AG04449 (cell line): ENCODE measurements at places on chromosomes 12 and 14.

- no peak for DNase-seq
These were observed 13.8 kb downstream of the PLD4 start for GRCh38 chr14:104938436-104938835.

- DNase-seq, result no peak
These were observed 18.9 kb downstream of the PPP1R13B start for GRCh38 chr14:103828315-103828967.

- peak; percentile 52 for DNase-seq
These were observed 3.7 kb upstream of the NECAP1 start for GRCh38 chr12:8078398-8078797.

DNA sequence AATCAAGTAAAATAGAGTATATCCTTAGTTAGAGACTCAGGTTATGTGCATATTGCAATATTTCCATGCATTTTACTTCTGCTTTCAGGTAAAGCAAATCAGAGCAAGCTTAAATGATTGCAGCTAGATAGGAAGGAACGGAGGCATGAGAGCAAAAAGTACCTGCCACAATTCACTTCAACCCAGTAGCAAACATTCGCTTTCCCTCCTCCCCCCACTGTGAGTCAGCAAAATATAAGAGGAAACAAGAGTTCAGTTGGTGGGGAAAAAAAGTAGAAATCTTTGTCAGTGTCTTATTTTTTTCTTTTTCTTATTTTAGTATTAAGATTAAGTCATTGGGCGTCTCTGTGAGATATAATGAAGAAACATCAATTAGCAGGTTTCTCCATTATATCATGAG, 475.4 kb downstream of the NPAS3 start:
- no peak for DNase-seq

DNA sequence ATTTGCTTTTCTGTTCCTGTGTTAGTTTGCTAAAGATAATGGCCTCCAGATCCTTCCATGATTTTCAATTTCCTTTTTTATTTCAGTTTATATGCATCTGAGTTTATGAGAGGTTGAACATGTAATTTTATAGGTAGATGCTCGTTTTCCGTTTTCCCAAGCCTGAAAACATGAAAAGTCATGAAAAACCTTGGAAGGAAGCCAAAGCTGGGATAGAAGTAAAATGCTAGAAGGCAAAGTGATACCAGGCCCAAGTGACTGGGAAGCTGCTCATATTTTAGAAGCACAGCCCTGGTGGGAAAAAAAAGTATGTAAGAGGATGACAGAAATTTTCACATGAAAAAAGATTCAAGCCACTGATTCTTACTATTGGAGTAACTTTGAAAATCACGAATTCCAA, 290.8 kb downstream of the PRKD1 start:
- DNase-seq, result no peak

DNA sequence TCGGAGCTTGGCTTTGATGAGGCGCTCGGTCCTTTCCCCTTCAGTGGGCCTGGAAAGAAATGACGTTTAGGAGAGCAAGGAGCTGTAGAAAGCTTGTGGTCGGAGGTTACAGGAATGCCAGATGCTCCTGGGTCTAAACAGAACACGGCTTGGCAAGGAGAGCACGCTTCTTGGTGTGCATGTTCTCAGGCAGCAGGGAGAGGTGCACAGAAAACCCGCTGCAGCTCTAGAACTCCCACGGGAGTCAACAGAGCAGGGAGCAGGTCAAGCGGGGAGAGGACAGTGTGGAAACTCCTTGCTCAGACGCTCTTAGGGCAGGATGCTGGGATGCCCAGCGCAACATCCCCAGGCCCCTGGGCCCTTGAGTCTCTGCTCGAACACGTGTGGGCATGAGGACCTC, 51.0 kb downstream of the SSH1 start:
- no peak for DNase-seq

DNA sequence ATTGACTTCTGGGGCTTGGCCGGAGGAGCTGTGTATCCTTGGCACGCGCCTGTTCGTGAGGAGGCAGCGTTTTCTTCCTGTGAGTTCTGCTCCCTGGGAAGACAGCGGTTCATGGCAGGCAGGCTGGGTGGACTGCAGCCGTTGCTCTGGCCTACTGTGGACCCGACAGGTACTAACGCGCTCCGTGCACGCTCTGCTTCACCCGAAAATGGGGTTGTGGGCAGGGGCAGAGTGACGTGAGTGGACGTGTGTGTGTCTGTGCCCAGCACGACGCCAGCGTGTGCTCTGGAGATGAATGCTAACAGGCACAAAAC, 179.1 kb downstream of the KIF26A start:
- no peak for DNase-seq

- DNase-seq, result no peak
These were observed 35.3 kb upstream of the PPP1R13B start for GRCh38 chr14:103882503-103883262.

DNA sequence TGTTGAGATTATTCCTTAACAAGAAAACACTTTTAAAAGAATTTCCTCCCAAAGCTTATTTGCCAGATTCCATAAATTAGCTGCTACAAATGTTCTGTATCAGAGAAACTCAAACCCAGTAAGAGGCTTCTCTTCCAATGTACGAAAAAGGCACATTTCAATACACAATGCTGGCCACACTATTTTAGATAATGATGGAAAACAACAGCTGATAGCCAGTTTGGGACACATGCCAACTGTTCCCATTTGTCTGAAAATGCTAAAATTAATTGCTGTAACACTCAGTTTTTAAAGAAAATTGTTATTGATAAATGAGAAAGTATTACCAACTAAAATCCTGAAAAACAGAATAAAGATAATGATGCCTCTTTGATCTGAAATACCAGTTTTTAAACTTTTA, 4.4 kb downstream of the CFL2 start:
- no peak for DNase-seq

DNA sequence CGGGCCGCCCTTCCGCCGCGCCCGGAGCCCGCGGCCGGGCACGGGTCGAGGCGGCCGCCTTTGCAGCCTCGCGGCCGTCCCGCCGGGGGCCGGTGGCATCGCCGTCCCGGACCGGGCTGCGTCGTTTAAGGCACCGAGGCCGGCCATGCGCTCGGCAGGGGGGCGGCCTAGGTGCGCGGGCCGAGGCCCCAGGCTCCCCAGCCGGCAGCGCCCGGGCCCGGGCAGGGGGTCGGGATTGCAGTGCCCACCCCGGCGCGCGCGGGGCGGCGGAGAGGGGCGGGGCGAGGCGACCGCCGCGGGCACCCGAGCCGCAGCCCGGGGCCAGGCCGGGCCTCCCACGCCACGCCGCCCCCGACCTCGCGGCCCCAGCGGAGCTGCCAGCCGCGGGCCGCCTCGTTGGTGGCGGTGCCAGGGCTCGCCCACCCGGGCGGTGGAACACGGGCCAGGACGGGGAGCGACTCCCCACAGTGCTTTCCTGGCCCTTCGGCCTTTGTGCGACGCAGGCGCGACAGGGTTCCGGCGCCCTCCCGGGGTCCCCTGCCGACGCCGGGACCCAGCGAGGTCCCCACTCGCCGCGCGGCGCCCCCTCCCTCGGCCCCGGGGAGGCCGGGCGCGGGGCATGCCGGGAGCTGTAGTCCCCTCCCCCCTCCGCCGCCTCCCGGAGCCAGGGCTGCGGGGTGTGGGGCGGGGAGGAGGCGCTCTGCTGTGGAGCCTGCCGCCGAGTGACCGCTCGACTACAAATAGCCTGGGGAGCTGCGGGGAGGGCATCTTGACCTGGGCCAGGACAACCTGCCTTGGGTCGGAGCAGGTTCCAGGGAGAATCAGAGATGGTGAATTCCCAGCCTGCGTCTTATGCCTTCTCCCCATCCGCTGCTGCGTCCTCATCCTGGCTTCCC, 769 bp downstream of the FKBP4 start:
- DNase-seq, result no peak

DNA sequence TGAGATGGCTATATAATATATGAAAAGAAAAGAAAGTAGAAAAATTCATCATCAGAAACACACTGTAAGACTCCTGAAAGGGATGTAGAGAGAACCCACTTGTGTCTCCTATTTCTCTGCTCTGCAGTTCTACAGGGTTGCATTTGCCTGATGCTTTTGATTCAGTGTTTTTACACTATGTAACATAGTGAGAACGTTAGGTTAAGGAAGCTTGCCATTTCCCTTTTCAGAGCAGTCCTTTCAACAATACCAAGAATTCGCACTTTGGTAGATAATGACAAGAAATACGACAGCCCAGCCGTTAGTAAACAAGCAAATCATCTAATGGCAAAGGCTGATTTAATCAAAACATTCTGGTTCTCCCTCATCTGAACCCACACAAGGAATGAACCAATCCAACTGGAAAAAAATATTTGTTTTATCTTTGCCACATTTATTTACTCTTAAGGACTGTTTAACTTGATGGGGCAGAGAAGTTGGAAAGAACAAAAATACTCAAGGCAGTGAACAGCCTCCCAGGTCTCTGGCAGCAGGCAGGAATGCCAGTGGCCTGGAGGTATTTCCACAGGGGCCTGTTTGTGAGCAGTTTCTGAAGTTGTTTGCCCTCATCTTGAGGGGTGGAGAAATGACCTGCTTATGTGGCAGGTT, 30.8 kb upstream of the SOCS2 start:
- DNase-seq, result no peak

DNA sequence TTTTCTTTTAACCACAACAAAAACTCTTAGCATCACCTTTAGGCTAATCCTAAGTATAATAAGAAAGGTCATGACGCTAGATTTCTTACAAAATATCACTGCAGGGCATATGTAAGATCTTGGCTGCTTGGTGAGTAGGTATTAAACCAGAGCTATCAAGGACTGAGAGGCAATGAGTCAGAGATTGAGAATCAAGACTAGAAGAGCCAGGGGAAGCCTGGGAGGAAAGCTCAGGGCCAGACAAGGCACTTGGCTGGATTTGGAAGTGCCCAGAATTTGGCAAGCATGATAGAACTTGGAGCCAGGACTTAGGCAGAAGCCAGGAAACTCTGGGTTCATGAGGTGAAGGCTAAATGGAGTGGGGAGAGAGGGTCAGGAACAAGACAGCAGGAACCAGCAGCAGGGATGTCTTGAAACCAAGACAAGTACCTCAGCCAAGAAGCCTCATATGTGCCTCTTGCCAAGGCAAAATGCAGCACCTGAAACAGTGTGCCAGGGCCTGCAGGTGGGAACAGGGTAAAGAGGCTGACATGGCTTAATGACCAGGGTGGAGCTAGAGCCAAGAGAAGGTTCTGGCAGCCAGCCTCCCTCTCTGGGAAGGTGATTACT, 49.9 kb downstream of the PTHLH start:
- peak; percentile 36 for DNase-seq

GRCh38 chr12:49584591-49584990, 16.6 kb upstream of the MCRS1 start:
- no peak for DNase-seq

DNA sequence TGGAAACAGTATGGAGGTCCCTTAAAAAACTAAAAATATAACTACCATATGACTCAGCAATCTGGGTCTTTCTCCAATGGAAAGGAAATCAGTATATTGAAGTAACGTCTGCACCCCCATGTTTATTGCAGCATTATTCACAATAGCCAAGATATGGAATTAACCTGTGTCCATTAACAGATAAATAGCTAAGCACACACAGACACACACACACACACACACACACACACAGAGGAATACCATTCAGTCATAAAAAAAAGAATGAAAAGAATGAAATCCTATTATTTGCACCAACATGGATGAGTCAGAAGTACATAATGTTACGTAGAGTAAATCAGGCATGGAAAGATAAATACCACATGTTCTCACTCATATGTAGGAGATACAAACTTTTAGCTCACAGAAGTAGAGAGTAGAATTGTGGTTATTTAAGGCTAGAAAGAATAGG, 4.7 kb downstream of the KLRK1 start:
- peak; percentile 54 for DNase-seq

DNA sequence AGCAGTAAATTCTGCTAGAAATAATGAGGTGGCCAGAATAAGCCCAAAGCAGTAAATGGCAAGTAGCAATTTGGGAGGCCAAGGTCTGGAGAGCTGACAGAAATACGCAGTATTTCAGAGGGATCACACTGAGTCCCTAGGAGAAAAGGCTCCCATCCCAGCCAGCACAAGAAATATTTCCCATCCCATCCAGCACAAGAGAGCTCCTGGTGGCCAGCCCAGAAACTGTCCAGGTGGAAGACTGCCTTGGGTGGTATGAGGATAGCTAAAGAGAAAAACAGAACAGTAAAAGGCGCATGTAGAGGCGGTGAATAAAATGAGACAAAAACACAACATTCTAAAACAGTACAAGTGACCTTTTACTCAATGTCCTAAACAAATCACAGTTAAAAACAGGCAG, 120.7 kb downstream of the HECTD4 start:
- DNase-seq, result no peak

DNA sequence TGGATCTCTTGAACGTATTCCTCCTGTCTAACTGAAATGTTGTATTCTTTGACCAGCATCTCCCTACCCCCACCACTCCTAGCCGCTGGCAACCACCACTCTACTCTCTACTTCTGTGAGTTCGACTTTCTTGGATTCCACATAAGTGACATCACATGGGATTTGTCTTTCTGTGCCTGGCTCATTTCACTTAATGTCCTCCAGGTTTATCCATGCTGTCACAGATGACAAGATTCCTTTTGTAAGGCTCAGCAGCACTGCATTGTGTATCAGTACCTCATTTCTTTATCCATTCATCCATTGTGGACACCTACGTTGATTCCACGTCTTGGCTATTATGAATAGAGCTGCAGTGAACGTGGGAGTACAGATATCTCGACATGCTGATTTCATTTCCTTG, 10.5 kb downstream of the PRKAB1 start:
- DNase-seq, result no peak

DNA sequence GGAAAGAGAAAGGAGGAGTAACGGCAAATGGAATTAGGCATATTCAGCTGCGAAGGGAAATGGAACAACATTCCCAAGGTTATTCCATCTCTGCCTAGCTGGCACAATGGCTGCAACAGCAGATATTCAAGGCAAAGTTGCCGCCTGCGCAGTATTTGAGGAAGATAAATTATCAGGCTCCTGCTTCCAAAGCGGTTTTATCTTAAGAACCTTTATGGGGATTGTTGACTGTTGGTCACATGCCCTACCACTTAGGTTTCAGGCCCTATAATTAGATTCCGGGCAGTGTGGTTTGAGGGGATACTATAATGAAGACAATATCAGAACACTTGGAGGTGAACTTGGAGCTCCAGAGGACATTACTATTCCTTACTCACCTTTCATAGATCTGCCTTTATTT, 99.7 kb downstream of the FGD4 start:
- DNase-seq, result no peak
